ENCODE measurements at places on chromosomes 5 and 9.

- no peak for DNase-seq
Measured at GRCh38 chr9:115794921-115795475, 358.6 kb upstream of the PAPPA start.

DNA sequence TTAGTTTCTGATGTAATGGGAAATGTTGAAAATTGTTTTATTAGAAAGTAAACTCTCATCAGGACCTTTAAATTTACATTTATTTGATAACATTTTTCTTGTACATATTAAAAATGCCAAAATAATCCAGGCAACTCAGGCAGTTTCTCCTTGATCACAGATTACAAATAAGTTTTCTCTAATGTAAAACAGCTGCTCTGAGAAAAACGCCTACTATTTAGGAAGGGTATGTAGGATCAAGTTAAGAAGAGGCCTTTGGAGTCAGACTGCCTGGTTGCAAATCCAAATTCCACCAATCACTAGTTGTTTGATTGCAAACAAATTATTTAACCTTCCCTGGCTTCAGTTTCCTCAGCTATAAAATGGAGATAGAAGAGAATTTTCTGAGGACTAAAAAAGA is 610.8 kb downstream of the PDE4D start:
- no peak for DNase-seq

DNA sequence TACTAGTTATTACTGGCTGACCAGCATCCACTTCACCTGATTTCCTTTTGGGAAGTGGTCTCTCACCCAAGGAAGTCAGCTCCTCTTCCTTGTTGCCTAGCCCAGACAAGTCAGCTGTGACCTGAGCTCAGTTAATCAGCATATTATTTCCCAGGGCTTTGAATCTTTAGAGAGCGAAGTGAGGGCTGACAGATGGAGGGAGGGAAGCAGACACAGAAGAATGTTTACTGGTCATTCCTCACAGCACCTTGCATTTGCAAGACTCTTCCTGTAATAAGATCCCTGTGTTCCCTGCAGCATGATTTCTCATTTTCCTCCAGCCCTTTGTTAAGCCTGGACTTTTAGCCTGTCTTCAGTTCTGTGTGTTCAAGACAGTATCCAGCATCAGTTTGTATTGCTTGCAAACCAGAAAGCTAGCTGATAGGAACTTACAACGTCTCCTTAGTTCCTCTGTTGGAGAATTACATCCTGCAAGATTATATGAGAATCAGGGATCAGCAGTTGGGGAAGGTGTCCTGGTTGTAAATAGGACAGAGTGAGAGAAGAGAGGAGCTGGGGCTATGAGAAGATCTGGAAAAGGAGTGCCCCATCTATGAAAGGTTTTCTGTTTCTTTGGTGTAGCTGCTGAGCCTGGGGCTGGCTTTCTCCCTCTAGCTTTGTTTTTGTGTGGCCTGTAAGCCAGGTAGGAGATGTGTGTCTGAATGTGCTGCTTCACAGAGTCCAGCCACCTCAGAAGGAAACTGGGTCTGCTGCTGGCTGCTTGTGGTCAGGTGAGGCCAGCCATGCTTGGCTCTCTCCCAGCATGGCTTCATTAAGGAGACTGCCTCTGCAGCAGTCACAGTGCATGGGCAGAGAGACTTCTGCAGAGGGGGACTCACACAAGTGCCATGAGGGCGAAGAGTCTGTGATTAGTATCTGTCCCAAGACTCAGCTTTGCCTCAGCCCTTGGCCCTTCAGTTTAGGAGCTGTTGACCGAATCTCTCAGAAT is 50.3 kb downstream of the MAN2A1 start:
- no peak for DNase-seq

- no peak for DNase-seq
Measured at GRCh38 chr9:76818271-76818670, 54.0 kb downstream of the PCA3 start.

DNA sequence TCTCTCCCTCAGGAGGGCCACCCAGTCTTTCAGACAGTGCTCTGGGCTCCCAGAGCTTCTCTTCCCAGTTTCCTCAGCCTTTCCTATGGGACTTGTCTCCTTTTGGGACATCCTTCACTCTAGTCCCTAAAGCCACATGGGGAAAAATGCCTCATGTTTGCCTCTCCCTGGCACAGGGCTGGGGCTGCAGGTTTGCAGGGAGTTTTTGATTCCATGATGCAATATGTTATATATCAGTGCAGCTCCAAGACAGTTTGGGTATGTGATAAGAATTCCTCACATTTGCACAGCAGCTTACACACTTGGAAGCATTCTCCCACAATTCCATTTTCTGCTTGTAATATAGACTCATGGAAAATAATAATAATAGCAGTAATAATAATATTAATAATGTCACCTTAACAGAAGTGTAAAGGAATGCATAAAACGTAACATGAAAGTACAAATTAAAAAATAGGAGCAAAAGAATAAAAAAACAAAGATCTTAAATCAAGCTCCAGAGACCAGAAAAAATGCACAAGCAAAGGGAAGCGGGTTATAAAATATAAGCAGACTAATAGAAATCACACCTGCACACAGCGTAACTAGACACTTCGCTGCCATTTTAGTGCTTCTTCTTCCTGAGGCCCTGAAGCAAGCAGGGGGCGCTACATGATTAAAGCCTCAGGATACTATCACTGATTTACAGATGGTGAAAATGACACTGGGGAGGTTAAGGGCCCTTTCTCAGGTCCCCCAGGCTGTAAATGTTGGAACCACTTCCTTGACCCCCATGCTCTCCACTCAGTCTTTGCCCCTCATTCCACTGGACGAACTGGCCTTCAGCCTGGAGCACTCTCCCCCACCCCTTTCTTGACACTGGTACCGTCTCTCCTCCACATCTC is 70.0 kb upstream of the IL17B start:
- no peak for DNase-seq

DNA sequence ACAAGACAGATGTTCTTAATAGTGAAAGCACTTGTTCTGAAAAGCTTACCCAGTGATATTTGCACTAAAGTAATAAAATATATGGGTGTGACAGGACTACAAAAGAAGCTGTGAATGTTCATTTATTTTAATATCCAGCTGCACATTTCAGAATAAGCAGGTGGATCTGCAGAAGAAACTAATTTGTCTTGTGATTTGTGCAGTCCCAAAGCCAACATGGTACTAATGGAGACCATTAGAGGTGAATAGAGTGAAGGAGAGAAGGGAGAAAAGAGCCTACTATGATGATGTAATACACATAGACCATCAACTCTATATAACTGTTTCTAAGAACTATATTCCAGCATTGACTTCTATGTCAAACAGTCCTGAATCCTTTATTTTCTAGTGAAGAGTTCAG is 362.8 kb downstream of the ISL1 start:
- DNase-seq, result no peak

DNA sequence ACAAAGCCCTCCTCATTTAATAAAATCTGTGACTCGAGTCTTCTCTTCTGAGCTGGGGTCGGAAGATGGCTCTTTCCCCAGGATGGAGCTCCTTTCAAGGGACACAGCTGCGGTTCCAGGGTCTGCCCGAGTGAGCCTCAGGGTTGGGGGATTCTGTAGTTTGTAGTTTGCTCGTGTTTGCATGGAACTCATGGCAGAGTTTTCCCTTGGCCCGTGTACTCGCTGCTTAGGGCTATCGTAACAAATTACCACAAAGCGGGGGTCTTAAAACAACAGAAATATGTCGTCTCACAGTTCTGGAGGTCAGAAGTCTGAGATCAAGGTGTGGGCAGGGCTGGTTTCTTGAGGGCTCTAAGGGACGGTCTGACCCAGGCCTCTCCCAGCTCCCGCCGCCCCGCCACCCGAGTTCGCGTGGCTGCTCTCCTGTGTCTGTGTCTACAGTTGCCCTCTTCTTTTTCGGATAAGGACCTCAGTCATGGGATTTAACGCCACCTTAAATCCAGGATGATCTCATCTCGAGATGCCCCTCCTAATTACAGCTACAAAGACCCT is 13.9 kb upstream of the LPCAT1 start:
- no peak for DNase-seq

GRCh38 chr5:131684051-131684450 is 49.0 kb upstream of the RAPGEF6 start:
- DNase-seq, result no peak

DNA sequence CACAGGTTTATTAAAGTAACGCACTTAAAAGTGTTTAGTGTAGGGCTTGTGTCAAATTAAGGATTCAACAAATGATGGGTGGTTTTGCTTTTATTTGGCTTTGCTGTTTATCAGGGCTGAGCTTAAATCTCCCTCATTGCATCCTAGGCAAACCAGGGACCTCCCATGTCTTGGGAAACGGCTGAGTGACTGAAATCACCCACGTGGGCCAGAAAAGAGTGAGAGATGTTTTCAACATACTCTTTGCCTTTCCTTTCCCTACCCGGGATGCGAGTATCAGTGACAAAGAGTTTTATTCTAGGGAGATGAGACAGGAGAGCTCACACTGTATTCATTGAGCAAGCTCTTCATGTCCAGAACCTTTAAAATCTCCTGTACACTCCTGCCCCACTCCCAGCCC is 23.3 kb downstream of the KCNMB1 start:
- DNase-seq, result no peak

GRCh38 chr5:107428303-107428813 is 242.4 kb downstream of the EFNA5 start:
- no peak for DNase-seq

DNA sequence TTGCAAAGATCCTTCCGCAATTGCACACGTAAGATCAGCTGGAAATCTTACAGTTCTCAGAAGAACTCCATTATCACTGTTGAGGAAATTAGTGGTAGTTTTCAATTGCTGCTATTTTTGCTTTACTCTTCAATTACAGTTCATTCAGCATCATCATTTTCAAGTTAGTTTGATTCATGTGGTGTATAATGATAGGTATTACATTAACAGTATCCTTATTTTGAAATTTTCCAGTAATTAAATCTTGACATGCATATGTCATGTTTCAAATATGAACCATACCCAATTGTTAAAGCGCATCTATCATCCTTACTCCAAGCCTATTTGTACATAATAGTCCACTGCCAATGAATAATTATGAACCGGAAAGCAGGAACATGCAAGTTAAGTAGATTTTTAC is 60.3 kb downstream of the NR6A1 start:
- DNase-seq, result no peak

DNA sequence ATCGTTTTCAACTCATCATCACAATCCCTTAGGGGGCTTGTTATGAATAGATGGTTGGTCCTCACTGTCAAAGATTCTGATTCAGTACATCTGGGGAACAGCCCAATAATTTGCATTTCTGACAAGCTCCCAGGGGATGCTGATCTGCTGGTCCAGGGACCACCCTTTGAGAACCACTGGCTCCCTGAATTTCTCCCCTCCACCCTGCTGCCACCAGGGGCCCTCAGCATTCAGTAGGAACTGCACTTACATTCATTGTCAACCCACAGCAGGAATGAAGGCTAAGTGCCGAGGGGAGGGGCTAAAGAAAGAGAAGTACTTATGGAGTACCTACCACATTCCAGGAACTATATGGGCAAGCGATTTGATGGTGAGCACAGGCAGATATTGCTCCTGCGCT is 85.9 kb downstream of the BOD1 start:
- DNase-seq, result no peak

DNA sequence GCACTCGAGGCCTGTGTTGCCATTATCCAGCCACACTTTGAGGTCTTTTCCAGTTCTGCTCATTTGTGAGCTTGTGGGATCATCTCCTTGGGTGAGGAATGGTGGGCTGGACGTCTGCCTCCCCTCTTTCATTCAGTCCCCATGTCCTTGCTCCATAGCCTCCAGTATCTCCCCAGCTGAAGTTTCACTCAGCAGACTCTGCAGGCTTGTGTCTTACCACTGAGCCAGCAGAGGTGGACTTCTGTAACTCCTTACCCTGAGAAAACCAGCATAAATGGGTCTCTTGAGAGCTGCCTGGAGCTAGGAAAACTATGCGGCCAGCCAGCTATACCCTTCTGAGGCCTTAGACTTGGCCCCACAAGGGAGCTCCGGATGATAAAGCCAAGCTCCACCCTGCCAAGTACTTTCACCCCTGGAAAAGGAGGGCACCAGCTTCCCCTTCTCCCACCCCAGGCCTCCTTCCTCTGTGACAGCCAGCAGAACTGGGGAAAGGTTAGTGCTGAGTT is 12.2 kb downstream of the IRF1 start:
- DNase-seq, result no peak

- no peak for DNase-seq
Measured at GRCh38 chr5:170135796-170136490, 30.2 kb downstream of the FOXI1 start.

DNA sequence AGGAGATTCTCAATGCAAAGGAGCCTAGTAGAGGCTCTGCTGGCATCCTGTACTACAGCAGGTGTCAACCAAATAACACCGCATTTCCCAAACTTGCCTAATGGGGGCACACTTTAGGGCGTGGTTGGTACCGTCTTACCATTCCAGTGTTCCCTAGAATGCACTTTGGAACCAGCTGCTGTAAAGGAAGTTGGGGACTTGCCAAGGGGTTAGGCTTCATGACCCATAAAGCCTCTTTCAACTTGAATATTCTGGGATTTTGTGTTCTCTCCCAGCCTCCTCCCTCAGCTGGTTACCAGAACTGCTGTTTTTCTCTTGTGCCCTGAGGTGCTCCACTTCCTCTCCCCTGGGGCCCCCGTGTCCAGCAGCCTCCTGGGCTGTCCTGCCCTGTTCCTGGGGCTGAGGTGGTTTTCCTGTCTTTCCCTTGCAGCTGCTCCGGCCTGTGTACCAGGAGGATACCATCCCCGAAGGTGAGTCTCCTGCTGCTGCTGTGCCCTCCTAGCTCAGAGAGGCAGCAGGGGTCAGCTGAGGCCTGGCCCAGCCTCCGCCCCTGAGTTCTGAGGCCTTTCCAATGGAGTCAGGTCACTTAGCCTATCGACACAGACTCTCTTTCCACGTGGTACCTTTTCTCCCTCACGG is 44.7 kb downstream of the RGS3 start:
- DNase-seq, result no peak

DNA sequence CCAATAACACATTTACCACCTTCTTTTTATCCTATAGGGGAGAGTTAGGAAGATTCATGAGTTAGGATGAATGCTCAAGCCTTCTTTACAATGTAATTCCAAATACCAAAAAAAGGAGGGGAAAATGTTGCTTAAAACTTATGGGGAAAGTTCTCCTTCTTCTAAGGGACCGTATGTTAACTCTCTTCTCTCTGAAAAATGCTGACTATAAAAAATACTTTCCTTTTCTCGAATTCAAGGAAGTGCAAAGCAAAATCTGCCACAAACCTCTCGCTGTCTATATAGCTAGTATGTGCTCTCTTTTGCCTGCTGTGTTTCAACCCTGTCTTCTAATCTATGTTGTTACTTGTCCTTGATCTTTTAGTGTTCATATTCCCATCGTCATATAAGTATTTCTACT is 768.6 kb upstream of the C9orf72 start:
- DNase-seq, result no peak

GRCh38 chr5:151293624-151294023 is 9.9 kb downstream of the SLC36A3 start:
- DNase-seq, result no peak

Data from stimulated activated naive CD8-positive, alpha-beta T cell treated with anti-CD3 and anti-CD28 coated beads, Interleukin-15, amount 100 ng/mL, for 72 hours (primary cell).